Gastroesophageal sphincter (tissue), 4 donors: ENCODE measurements at places on chromosomes 2 and 18. TPM values are rescaled to one million over a fixed set of nuclear protein-coding genes. Genes with fewer than 3 reads are reported as not detected.

The UGT1A8 gene
- not detected for total RNA-seq

The PROKR1 gene
- total RNA-seq: 0.27 TPM

DNA sequence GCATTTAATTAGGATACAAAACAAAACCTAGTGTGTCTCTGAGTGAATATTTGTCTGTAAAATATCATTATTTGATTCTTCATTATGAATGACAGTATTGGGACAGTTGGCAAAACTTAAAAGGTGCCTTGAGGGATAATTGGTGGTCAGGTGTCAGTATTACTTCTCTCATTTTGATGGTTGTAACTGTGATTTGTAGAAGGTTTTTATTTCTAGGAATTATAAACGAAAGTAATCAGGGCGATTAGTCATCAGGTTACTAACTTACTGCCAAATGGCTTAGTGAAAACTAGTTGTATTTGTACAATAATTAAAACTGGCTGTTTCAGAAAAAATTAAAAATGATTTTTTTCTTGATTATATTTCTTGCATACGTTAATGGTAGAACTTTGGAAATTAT is 117.6 kb downstream of the BIRC6 start:
- no peak for ATAC-seq

GRCh38 chr2:174184915-174185314 is 63.4 kb downstream of the OLA1 start:
- no peak for ATAC-seq

GRCh38 chr2:150557020-150557600 is 69.6 kb upstream of the RND3 start:
- no peak for ATAC-seq

DNA sequence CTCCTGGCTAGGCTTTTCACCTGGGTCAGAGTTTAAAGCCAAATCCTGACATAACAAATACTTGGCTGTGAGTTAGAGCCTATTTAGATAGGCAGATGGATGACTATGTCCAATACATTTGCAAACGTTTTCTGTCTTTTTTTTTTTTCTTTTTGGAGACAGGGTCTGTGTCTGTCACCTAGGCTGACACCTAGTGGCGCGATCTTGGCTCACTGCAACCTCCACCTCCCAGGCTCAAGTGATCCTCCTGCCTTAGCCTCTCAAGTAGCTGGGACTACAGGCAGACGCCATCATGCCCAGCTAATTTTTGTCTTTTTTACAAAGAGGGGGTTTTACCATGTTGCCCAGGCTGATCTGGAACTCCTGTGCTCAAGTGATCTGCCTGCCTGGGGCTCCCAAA is 124.8 kb downstream of the DYM start:
- no peak for ATAC-seq

DNA sequence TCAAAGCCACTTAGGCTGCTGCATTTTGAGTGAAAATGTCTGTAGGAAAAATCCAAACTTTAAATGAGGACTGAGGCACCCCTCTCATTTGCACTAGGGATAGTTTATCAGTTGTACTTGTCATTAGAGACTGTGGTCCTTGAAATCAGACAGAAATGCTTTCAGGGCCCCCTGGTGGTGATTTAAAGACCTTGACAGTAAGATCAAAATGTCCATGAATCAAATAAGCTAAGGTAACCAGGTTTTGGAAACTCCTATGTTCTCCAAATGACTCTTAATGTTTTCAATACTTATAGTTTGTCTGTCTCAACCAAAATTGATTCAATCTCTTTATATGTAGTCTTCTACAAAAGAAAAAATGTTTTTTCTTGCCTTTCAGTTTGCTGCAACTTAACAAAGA is 28.8 kb upstream of the DDX18 start:
- ATAC-seq: no peak
